ENCODE measurements at places on chromosomes 6 and 20.

DNA sequence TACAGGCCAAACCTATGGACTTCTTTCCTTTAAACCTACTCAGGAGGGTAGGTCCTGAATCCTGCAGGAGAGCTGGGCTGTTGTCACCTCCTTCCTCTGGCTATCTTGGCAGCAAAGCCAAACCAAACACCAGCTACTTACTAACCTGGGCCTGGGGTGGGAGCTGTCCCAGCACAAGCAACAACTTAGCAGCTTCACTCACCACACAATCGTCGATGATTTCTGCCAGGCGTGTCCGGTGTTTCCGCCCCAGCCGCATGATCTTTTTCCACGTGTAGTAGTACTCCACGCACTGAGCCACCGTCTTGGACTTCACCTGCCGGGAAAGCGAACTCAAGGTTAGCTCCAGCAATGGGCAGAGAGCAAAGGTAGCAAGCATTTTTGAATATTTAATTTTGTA lies 25.4 kb upstream of the MRPS10 start:
- DNase-seq: no peak

DNA sequence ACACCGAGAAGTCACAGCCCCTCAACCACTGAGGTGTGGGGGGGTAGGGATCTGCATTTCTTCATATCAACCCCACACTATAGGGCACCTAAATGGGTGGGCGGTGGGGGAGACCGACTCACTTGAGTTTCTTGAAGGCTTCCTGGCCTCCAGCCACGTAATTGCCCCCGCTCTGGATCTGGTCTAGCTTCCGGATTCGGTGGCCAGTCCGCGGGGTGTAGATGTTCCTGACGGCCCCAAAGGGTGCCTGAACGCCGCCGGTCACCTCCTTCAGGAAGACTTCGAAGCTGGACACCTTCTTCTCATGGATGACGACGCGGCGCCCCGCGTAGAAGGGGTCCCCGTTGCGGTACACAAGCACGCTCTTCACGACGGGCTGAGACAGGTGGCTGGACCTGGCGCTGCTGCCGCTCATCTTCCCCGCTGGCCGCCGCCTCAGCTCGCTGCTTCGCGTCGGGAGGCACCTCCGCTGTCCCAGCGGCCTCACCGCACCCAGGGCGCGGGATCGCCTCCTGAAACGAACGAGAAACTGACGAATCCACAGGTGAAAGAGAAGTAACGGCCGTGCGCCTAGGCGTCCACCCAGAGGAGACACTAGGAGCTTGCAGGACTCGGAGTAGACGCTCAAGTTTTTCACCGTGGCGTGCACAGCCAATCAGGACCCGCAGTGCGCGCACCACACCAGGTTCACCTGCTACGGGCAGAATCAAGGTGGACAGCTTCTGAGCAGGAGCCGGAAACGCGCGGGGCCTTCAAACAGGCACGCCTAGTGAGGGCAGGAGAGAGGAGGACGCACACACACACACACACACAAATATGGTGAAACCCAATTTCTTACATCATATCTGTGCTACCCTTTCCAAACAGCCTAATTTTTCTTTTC lies at the start of gene DCDC2:
Gene DCDC2 (minus strand): TSS at position 724 of the 883 bp plus-strand sequence. CDS start 309 bp downstream, at position 415.
- DNase-seq: no peak

DNA sequence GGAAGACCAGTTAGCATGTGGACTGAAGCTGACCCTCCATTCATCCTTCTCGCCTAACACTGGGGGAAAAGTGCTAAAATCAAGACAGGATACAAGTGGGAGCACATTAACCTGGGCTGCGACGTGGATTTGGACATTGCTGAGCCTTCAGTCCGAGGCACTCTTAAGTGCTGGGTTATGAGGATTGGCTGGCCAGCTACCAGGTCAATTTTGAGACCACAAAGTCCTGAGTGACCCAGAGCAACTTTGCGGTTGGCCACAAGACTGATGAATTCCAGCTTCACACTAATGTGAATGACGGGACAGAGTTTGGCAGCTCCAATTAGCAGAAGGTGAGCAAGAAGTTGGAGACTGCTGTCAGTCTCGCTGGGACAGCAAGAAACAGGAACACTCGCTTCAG lies 20.7 kb downstream of the FUCA2 start:
- no peak for DNase-seq

- no peak for DNase-seq
These were observed 680 bp upstream of the MTCH1 start for GRCh38 chr6:36986704-36987047.
